ENCODE measurements at places on chromosomes 13 and 19. TPM values are rescaled to one million over a fixed set of nuclear protein-coding genes. Genes with fewer than 3 reads are reported as not detected.
A peak's percentile ranks its signal among the peaks of the same experiment; 100 is the strongest.

DNA sequence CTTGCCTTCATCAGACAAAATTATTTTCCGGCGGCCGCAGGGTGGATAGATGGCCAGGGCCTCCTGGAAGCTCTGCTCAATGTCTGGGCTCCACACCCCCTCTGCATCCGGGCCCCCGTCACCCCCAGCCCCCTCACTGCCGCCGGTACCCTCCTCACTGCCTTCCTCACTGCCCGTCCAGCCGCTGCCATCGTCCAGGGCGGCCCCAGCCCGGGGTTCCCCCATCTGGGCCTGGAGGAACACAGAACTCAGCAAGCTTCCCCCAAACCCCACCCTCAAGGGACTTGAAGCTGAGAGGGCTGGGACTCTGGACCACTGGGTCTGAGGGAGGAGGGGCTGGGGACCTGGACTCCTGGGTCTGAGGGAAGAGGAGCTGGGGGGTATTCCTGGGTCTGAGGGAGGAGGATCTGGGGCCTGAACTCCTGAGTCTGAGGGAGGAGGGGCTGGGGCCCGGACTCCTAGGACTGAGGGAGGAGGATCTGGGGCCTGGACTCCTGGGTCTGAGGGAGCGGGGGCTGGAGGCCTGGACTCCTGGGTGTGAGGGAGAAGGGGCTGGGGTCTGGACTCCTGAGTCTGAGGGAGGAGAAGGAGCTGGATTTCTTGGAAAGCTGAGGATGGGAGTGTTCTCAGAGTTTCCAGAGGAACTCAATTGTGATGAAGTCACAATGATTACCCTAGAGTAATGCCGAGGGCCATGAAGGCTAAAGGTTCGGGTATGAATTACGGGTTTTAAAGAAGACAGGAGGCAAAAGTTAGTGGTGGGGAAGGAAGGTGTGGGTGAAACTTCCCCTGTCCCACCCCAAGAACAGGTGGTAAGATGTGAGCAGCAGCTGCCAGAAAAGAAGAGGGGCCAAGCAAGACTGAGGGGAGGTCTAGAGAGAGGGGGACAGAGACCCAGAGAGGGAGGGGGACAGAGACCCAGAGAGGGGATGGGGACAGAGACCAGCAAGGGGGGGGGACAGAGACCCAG, 2.1 kb downstream of the TEAD2 start:
- DNase-seq, result no peak

- DNase-seq, result peak; percentile 58
Measured at GRCh38 chr19:6737873-6738786, 750 bp upstream of the GPR108 start.

GRCh38 chr19:2166741-2167738, 3.3 kb downstream of the DOT1L start:
- DNase-seq, result no peak

DNA sequence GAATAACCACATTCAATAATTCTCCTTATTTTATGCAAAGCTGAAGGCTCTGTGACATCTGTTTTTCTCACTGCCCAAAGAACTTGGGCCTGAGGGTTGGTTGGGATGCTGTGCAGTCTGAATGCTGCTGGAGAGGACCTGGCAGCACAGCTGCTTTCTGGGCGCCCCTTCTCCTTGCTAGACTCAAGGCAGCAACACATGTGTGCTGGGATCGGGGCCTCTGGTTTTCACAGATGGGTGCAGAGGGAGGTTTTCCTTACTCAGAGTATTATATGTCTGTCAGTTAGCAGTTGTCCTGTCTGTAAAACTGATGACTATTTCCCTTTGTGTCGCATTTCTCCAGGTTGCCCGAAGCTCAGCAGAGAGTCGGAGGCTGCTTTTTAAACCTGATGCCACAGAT, 53.2 kb upstream of the TEX29 start:
- DNase-seq, result no peak

DNA sequence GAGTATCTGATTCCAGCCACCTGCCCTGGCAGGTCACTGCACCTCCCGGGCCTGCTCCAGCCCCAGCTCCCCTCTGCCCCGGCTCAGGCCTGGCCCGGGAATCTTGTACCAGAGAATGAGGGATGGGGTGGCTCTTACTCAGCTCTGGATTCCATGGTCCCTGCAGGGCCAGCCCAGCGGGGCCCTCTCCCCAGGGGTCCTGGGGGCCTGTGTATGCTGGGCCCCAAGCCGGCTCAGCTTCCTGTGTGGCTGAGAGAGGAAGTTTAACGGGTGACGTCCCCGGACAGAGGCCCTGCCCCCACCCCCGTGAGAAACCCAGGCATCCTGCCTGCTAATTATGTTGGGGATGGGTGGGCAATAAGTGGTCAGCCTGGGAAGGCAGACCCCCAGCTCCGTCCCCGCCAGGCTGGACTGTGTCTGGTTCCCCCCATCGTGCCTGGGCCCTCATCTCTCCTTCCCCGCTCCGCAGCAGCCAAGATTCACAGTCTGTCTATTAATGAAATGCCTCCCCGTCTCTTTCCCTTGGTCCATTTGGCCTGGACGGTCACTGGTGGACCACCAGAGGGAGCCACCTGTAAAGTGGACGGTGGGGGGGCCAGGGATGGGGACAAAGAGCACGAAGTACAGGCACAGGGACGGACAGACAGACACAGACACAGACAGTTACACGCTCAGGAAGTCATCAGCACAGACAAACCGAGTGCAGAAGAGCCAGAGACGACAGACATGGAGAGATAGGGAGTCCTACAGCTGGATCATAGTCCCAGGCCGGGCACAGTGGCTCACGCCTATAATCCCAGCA, at the start of gene DENND1C:
DENND1C (minus strand) TSS at position 247 of the 802 bp plus-strand sequence; CDS start at position 155, 92 bp downstream.
- DNase-seq, result no peak

DNA sequence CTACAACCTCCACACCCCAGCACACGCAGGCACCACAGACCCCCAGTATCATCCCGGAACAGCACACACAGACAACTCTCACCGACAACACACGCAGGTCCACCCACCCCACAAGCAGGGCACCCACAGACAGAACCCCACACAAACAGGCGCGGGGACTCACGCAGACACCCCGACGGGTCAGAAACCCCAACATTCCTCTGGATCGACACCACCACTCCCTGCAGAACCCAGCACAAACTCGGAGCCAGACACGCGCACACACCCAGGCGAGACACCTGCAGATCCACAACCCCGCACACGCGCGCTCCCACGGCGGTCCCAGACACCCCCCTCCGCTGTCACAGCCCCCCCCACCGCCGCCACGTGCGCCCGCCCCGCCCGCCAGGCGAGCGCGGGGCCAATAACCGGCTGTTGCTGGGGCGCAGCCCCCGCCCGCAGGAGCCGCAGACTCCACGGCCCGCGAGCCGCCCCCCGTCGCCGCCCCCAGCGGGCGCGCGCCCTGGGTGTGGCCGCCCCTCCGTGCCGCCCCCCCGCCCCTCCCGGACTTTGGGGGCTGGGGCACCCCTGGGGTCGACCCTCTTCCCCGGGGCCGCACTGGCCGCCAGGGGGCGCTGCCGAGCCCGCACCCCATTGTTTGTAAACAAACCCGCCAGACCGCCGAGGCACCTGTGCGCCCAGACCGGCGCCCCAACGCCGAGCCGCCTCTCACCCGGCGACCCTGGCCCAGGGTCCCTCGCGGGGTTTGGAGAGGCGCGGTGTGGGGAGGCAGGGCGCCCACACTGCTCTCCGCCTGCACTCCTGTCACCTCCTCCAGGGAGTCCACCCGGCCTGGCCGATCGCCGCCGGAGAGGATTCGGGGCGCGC, 712 bp downstream of the BBC3 start:
- DNase-seq, result no peak

DNA sequence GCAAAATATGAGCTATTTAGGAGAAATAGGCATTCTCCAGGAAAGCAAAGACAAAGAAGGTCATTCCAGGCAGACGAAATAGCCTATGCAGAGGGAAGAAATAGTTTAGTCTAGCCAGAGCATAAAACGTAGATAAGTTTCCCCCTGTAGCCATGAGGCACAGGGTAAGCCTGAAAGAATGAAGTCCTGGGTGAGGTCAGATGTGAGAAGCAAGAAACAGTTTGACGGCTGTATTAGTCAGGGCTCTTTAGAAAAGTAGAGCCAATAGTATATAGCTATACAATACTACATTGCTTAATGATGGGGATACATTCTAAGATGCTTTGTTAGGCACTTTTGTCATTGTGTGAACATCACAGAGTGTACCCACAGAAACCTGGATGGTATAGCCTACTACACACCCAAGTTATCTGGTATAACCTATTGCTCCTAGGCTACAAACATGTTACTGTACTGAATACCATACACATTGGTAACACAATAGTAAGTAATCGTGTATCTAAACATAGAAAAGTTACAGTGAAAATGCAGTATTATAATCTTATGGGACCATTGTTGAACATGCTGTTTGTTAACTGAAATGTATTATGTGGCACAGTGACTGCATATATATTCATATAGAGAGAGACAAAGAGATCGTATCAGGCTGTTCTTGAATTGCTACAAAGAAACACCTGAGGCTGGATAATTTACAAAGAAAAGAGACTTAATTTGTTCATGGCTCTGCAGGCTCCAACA, 59.3 kb upstream of the WDFY2 start:
- DNase-seq, result no peak

GRCh38 chr13:29664591-29664990, 69.1 kb upstream of the SLC7A1 start:
- no peak for DNase-seq

- no peak for DNase-seq
Measured at GRCh38 chr13:30446126-30446500, 19.6 kb downstream of the HMGB1 start.

DNA sequence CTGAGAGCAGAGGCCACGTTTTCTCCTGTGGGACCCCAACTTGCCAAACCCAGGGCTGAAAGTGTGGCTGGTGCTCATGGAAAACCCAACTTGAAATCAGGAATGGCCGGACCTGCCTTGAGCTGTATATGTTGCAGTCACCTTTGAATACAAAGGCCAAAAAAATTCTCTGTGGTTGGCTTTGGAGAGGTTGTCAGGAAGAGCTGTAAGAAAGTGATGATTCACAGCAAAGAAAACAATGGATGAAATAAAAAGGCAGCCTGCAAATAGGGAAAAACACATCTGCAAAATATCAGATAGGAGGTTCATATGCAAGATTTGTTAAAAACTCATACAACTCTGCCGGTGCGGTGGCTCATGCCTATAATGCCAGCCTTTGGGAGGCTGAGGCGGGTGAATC, 715.8 kb downstream of the UQCRFS1 start:
- no peak for DNase-seq

- DNase-seq, result no peak
Measured at GRCh38 chr19:14442891-14443631, 10.0 kb downstream of the PKN1 start.

- DNase-seq, result no peak
Measured at GRCh38 chr19:2675892-2676291, 26.6 kb downstream of the GNG7 start.

GRCh38 chr19:20964798-20965197, 41.7 kb downstream of the ZNF85 start:
- no peak for DNase-seq

- DNase-seq, result no peak
Measured at GRCh38 chr19:9009935-9010651, at the start of gene MUC16. Gene MUC16, minus strand, starts transcription at chr19:9010409.

DNA sequence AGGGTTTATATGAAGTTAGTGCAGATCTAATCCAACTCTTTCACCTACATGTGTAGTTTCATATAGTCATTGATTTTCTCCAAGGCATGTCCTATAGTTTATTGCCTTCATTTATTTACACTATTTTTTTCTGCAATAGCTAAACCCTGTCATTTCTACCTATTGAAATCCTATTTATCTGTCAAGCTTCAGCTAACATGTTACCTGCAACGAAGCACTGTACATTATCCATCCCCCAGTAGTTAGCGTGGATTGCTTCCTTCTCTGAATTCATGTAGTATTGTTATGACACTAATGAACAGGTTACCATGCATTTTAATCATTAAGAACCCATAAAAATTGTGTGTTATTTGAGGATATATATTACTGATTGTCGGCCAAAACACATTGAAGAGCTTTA, 742.9 kb upstream of the PCDH20 start:
- no peak for DNase-seq

- DNase-seq, result no peak
Measured at GRCh38 chr19:55432241-55432959, 10.7 kb downstream of the SHISA7 start.

DNA sequence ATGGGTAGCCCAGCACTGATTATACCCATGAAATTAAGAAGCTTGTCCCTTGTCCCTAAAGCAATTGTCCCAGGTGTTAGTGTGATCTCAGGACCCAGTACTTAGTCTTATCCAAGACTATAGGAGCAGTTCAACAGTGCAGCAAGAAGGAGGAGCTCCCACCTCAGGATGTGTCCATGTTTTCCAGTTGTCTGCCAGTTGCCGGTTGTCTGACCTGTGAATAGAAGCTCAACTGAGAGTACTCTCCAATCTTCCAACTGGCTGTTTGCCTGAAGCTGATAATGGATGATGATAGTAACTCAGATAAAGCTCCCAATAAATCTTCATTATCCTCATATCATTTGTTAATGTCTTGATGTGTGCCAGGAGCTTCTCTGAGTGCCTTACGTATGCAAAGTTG, 107.2 kb upstream of the HTR2A start:
- DNase-seq, result no peak

The ICAM3 gene
- 10.7 TPM for polyA plus RNA-seq

The NFIX gene
- polyA plus RNA-seq, result 14.2 TPM

The MZF1 gene
- polyA plus RNA-seq, result 20.9 TPM

The C19orf44 gene
- 13.3 TPM for polyA plus RNA-seq

The TRPC4 gene
- polyA plus RNA-seq, result 4.9 TPM

The ZNF506 gene
- polyA plus RNA-seq, result 33.0 TPM

The KLF5 gene
- polyA plus RNA-seq, result 23.1 TPM

The BEST2 gene
- polyA plus RNA-seq, result 0.07 TPM

The SOX1 gene
- not detected for polyA plus RNA-seq
